Mammary epithelial cell (primary cell): ENCODE measurements at places on chromosomes 7 and 10. TPM values are rescaled to one million over a fixed set of nuclear protein-coding genes. Genes with fewer than 3 reads are reported as not detected.

DNA sequence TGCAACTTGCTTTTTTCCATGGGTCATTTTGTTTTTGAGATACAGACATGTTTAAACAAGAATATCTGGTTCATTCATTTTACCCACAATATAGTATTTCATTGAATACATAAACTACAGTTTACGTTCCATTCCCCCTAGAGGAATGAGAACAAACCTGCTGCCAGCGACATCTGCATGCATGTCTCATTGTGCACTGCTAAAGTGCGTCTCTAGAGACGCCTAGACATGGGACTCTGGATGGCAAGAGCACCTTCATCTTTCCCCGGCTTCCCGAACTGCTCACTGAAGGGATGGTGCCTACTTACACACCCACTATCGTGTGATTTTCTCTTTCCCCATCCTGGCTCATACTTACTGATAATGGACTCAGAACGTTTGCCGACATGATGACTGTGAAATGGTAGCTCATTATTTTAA lies 1.2 kb upstream of the ZNF777 start:
- DNase-seq = peak; percentile 42

- DNase-seq = peak; percentile 90
Measured at GRCh38 chr7:150738591-150739001, 1.4 kb downstream of the GIMAP5 start.

The PIK3CG gene
- polyA plus RNA-seq = not detected

The NKX6-2 gene
- polyA plus RNA-seq = not detected

- DNase-seq = peak; percentile 11
Measured at GRCh38 chr10:8211631-8212030, 157.1 kb downstream of the GATA3 start.

The GNAT3 gene
- polyA plus RNA-seq = not detected

The TRIM73 gene
- polyA plus RNA-seq = 0.08 TPM

GRCh38 chr7:127738859-127739258 lies 86.9 kb downstream of the SND1 start:
- DNase-seq = no peak

The SLC26A3 gene
- not detected for polyA plus RNA-seq

DNA sequence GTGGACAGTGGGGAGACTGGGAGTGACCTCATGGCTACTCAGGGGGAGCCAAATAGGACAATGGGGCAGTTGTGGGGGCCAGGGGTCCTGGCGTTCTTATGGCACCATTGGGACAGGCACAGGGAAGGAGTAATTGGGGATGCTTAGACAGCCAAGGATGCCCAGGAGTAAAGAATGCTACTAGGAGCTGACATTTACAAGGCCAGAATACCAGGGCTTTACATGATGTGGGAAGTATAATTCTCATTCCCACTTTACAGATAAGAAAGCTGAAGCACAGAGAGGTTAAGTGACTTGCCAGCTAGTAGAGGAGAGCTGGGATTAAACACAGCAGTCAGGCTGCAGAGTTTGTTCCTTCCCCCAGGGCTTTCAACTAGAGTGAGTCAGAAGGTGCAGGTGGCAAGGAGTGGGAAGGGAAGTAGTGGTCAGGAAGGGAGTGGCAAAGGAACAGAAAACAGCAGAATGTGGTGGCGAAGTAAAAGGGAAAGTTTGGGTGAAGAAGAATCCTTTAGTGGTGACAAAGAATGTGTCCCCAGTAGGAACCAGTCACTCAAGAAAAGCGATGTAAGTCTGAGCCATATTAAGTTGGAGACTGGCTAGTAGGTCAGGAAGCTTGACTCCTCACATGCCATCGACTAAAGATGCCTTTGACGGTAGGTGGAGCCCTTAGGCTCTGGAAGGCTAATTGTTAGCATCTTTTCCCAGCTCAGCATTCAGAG lies 32.8 kb downstream of the CPVL start:
- DNase-seq = peak; percentile 91

The CUZD1 gene
- polyA plus RNA-seq = 0.66 TPM

- DNase-seq = no peak
Measured at GRCh38 chr10:21060626-21061025, 163.5 kb upstream of the NEBL start.

The HSPA12A gene
- polyA plus RNA-seq = 5.9 TPM

- DNase-seq = peak; percentile 96
Measured at GRCh38 chr7:112770051-112770450, 20.1 kb downstream of the TMEM168 start.

DNA sequence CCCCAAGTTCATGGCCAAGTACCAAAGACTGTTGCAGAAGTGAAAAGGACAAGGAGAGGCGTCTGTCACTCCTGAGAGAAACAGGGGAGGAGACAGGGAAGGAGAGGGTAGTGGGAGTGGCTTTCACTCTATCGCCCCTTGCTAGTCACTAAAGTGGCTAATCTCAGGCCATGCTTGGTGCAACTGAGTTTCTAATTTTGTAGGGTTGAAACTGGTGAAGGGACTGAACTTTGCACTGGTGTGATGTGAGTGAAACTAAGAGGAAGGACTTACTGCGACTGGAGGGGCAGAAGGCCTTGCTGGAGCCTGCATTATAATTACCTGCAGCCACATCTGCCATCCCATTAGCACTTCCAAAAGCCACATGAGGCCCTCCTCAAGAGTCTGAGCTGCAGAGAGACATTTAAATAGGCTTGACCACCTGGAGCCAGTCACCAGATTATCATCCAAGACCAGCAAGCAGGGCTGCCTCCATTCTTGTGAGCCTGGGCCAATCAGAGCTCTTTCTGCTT lies 107.2 kb upstream of the EEPD1 start:
- DNase-seq = no peak

DNA sequence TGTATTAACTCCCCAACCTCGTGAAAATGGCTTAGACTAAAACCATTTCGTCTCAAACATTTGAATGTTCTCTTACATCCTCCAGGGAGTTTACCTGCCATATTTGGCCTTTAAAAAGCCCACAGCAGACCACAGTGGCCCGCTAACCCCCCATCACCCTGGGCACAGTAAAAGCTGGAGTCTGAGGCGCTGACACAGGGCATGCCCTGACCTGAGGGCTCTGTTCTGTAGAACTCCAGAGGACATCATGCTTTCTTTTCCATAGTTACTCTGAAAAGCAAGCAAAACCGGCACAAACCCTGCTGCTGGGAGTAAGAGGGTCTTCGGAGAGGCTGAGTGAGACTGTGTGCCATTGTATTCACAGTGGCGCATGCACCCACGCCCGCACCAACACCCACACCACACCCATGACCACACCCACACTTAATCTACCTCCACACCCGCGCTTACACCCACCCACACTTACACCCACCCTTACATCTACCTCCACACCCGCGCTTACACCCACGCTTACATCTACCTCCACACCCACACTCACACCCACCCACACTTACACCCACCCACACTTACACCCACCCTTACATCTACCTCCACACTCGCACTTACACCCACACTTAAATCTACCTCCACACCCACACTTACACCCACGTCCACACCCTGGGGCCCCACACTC lies 32.1 kb downstream of the LRRC27 start:
- DNase-seq = no peak

The NKX1-2 gene
- 3.4 TPM for polyA plus RNA-seq

DNA sequence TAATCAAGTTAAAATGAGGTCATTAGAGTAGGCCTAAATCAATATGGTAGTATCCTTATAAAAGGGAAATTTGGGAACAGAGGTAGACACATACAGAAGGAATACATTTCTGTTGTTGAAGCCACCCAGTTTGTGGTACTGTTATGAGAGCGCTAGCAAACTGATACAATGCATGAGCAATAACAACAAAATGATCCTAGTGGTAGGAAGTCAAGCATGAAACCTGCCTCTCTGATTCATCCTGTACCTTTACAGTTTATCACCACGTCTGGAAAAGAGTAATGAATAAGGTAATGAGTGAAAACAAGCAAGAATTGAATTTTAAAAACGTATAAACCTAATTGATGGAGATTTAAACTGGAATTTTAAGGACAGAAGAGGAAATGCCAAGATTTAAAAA lies 217.2 kb downstream of the PCLO start:
- peak; percentile 31 for DNase-seq

- peak; percentile 32 for DNase-seq
Measured at GRCh38 chr10:22624287-22624738, 90.1 kb downstream of the PIP4K2A start.

GRCh38 chr7:91942312-91942711 lies 1.6 kb downstream of the AKAP9 start:
- DNase-seq = peak; percentile 1

The TMEM176A gene
- polyA plus RNA-seq = not detected

GRCh38 chr7:142519079-142520078 lies 229.9 kb upstream of the PRSS1 start:
- no peak for DNase-seq

- no peak for DNase-seq
Measured at GRCh38 chr10:133221331-133221730, 8.7 kb upstream of the UTF1 start.

GRCh38 chr7:23765943-23766342 lies 55.9 kb downstream of the STK31 start:
- no peak for DNase-seq

The FZD1 gene
- polyA plus RNA-seq = 3.0 TPM

GRCh38 chr7:126668367-126668752 lies 584.4 kb downstream of the GRM8 start:
- DNase-seq = no peak

The UPK3BL2 gene
- polyA plus RNA-seq = 3.2 TPM

DNA sequence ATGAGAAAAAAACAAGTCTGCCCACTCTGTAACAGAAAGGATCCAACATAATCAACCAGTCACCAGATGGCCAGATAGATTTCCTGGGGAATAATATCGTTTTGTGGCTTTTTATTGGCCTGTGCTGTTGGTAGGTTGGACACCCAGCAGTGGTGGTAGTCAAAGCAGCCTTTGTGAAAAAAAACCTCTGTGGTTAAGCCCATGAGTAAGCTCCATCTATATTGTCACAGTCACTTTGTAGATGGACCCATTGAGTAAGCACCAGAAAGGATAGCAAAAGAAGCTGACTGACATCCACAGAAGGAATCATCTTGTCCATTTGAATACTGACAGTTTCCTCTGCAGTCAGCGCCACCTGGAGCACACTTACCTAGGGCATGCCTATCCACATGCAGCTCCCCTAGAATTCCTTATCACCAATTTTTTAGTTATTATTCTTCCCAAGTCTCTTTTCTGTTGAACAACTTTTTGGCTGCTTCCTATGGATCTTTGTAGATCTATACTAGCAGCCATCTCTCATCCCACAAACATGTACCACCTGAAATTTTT lies 96.9 kb downstream of the IQUB start:
- peak; percentile 71 for DNase-seq

- no peak for DNase-seq
Measured at GRCh38 chr10:114311023-114311422, 72.0 kb downstream of the VWA2 start.

GRCh38 chr7:47266131-47266706 lies 315.7 kb downstream of the TNS3 start:
- DNase-seq = peak; percentile 33

The GPR26 gene
- polyA plus RNA-seq = not detected

DNA sequence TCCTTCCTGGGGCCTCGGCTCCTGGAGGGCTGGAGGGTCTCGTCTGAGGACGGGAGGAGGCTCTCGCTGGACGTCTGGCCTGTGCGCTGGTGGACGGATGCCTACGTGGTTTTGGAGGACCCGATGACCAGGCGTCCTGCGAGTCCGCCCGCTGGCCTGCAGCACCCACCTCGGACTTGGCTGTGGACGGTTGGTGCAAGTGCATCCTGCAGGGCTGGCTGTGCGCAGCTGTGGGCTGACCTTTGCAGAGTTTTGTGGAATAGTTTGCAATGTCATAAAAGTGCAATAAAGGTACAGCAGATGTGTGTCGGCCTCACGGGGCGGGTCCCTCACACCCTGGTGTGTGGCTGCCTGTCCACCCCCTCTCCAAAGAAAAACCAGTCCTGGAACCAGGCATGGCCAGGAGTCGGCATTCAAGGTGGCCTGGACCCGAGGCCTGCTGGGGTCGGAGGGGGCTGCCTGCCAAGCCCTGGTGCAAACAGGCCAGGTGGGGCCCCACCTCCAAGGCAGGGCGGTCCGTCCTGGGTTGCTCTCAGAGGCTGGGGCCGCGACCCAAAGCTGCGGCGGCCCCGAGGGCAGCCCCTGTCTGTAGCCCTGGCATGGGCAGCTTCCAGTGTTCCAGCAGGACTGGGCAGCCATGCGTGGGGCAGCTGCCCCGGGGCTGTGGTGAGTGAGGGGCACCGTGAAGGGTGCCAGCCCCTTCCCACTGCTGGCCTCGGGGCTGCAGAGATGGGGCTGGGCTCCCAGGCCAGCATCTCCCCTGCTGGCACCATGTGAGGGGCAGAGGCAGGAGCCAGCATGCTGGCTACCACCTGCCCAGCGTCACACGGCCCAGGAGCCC lies 29.3 kb upstream of the FOXL3 start:
- no peak for DNase-seq

The SYT15 gene
- polyA plus RNA-seq = 0.07 TPM

GRCh38 chr7:42046483-42046882 lies 190.5 kb downstream of the GLI3 start:
- no peak for DNase-seq

The DGKB gene
- not detected for polyA plus RNA-seq

DNA sequence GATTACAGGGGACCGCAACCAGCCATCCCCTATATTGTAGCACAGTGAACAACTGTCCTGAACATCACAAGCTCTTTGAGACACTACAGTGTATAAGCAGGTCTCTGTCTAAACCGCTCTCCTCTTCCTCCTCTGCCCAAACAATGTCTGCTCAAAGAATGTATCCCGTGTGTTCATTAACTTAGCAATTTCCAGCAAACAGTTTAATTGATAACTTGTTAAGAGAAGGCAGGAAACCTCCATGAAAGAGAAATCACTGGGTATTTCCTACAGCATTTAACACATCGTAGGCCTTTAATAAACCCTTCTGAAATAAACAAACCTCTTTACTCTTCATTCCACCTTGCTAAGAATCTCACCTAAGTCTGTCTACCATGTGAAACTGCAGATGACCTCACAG lies 1.5 kb downstream of the PMS2 start:
- DNase-seq = no peak

The AHCYL2 gene
- 13.6 TPM for polyA plus RNA-seq

DNA sequence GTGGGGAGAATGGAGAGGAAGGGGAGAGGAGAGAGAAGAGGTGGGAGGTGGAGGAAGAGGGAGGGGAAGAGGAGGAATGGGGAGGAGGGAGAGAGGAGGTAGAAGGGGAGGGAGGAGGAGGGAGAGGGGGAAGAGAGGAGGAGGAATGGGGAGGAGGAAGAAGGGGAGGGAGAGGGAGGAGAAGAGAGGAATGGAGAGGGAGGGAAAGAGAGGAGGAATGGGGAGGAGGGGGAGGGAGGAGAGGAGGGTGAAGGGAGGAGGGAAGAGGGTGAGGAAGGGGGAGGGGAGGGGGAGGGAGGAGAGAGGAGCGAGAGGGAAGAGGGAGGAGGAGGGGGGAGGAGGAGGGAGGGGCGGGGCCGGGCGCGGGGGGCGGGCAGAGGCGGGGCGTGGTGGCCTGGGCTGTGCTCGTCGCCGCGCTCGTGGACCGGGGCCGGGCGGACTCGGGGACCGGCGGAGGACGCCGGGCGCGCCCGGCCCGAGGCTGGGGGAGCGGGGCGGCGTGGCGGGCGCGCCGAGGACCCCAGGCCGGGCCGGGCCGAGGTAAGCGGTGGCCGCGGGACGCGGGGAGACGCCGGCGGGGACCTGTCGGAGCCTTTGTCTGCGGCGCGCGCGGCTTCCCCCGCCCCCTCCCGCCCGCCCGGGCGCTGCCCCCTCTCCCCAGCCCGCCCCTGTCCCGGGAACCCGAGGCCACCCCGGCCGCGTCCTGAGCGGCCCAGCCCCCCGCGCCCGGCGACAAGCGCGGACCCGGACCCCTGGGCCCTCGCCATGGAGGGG lies at the start of gene SLC29A4:
SLC29A4 (plus strand) TSS at position 401 of the 774 bp plus-strand sequence. CDS start 4,874 bp downstream, outside the sequence.
- DNase-seq = no peak
